ENCODE measurements at places on chromosomes 2 and 18.

DNA sequence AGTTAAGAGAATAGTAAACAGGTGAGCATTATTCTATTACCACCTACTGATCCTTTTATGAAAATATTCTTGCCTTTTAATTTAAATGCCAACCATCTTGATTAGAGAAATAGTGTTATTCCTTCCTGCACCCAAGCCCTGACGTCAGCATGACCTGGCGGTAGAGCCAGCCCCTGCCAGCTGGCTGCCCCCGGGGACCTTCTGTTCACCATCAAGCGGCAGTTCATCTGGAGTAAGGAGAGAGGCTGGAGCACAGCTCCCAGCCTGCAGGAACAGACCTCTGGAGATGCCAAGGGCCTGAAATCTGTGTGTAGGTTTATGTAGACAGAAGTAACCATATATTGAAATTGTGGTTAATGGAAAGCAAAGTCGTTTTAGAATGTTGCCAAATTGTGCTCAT, 171.8 kb downstream of the GBX2 start:
- no peak for DNase-seq

DNA sequence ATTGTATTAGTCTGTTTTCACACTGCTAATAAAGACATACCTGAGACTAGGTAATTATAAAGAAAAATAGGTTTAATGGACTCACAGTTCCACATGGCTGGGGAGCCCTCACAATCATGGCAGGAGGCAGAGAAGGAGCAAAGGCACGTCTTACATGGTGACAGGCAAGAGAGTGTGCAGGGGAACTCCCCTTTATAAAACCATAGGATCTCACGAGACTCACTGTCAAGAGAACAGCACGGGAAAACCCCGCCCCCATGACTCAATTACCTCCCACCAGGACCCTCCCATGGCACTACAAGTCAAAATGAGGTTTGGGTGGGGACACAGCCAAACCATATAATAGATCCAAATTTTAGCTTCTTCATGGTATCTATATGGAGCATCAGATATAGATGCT, 69.6 kb upstream of the TMEM87B start:
- no peak for DNase-seq

DNA sequence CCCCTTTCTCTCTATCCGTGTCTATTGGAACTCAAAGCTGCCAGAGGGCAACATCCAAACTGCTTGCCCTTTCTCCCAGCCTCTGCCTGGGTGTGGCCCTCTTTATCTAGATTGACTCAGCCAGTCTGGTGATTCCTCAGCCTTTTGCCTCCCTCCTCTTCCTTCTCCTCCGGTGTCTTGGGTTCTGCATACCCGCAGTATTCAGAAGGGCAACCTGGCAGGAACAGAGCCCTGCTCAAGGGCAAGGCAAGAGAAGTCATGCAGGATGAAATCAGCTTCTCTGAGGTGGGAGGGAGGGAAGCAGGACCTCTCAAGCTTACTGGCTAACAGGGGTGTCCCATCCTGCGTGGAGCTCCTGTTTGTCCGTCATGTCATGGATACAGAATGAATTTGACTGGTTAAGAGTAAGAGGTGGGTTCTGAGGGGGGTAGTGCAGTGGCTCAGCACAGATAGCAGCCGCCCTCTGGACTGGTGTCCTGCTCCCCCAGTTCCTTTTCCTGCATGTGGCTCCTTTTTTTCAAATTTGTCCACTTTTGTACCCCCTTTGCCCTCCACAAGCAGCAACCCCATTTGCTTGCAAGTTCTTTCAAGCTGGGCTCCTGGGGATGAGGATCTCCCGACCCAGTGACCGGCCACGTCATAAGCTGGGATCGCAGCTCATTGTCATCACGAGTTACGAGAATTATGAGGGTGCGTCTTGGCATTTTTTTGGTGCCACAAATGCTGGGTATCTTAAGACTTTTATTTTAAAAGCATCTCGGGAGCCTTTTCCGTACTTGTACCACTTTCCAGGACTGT, 154.1 kb downstream of the FHOD3 start:
- DNase-seq = no peak

- no peak for DNase-seq
Observed at GRCh38 chr18:48132797-48133655, 202.6 kb upstream of the SMAD2 start.

Measured in CD4-positive, alpha-beta T cell treated with Interleukin-2 at 100 ng/mL for 4 hours (primary cell).